ENCODE measurements at places on chromosomes 1 and 21. TPM values are rescaled to one million over a fixed set of nuclear protein-coding genes. Genes with fewer than 3 reads are reported as not detected.

- H3K4me1 ChIP-seq: no peaks in the 10 kb centered on the region
- no peak for DNase-seq
- H3K27ac ChIP-seq: no peak overlapping the region
- no peak overlapping the region for H3K4me3 ChIP-seq
- H3K36me3 ChIP-seq: no peaks in the 10 kb centered on the region
- H3K27me3 ChIP-seq: no peaks in the 10 kb centered on the region
Observed at GRCh38 chr1:64095832-64096231, 107.6 kb upstream of the UBE2U start.

GRCh38 chr1:75745276-75745675 is 20.8 kb downstream of the ACADM start:
- DNase-seq: no peak
- H3K36me3 ChIP-seq: no peaks in the 10 kb centered on the region
- H3K4me3 ChIP-seq: no peak overlapping the region
- no peak overlapping the region for H3K27ac ChIP-seq
- H3K27me3 ChIP-seq: no peaks in the 10 kb centered on the region
- no peaks in the 10 kb centered on the region for H3K4me1 ChIP-seq

DNA sequence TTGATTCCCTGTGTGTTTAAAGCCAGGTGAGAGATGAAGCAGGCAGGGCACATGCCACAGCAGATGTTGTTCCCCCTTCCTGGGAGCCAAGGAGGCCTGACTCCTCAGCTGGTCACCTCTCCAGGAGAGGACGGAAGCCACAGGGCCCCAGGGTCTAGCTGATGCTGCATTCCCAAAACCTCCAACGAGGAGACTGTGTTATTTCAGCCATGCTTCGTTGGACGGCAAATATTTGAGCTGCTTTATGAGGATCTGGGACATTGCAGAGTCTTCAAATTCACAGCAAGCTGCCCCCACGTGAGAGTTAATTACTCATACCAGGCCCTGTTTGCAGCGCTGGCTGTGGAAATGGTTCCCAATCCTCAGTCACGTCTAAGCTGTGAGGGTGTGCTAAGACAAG is 85.3 kb downstream of the CDC7 start:
- no peak for DNase-seq
- no peak overlapping the region for H3K4me3 ChIP-seq
- H3K27me3 ChIP-seq: no peaks in the 10 kb centered on the region
- H3K36me3 ChIP-seq: no peaks in the 10 kb centered on the region

GRCh38 chr1:155182052-155182550 is 8.5 kb downstream of the TRIM46 start:
- no peak overlapping the region for H3K27ac ChIP-seq
- no peaks in the 10 kb centered on the region for H3K27me3 ChIP-seq
- peaks cover 29% of the 10 kb centered on the region for H3K4me1 ChIP-seq
- DNase-seq: peak; percentile 38
- H3K4me3 ChIP-seq: no peak overlapping the region
- H3K36me3 ChIP-seq: no peaks in the 10 kb centered on the region

GRCh38 chr1:77906019-77906545 is 17.7 kb downstream of the NEXN start:
- no peaks in the 10 kb centered on the region for H3K27me3 ChIP-seq
- no peak overlapping the region for H3K27ac ChIP-seq
- H3K4me1 ChIP-seq: no peaks in the 10 kb centered on the region
- no peak for DNase-seq
- no peak overlapping the region for H3K4me3 ChIP-seq

GRCh38 chr1:36693161-36693525 is 210.4 kb upstream of the CSF3R start:
- no peaks in the 10 kb centered on the region for H3K36me3 ChIP-seq
- DNase-seq: no peak
- H3K4me3 ChIP-seq: no peak overlapping the region

DNA sequence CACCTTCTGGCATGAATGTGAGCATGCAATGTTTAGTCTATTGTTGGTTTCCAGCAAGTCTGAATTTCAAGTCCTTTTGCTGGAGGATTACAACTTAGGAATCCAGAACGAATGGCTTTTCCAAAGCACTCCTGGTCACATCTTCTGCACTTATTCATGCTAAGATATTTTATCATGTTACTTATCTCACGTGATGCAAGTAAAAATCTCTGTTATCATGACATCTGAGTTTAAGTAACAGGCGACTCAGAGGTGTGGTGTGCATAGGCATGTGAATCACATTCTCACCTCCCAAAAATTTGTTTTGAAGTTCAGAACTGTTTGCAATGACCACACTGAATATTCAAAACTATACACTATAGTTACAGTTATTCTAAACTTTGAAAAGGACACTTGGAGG is 204.8 kb upstream of the FGGY start:
- H3K4me1 ChIP-seq: no peaks in the 10 kb centered on the region
- no peak overlapping the region for H3K4me3 ChIP-seq
- H3K27ac ChIP-seq: no peak overlapping the region
- no peaks in the 10 kb centered on the region for H3K27me3 ChIP-seq
- H3K36me3 ChIP-seq: no peaks in the 10 kb centered on the region
- DNase-seq: no peak

DNA sequence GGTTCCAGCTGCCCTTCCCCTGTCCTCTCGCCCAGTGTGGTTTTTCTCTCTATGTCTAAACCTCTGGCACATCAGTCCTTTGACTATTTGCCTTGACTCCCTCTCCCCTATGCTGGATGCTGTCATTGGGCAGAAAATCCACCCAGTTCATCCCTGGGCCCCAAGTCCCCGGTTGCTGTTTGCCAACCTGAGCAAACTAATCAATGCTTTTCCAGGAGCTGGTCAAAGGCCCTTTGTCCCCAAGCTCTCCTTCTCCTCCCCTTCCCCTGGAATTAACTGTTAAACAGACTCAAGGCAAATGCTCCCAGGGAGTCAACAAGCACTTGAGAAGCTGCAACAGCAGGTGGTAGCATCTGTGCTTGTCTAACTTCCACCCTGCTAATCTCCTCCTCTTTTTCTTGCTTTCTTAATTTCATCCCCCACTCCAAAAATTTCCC is 102.7 kb downstream of the LMX1A start:
- no peaks in the 10 kb centered on the region for H3K36me3 ChIP-seq
- peaks cover 3% of the 10 kb centered on the region for H3K4me1 ChIP-seq
- no peaks in the 10 kb centered on the region for H3K27me3 ChIP-seq
- H3K4me3 ChIP-seq: no peak overlapping the region
- DNase-seq: no peak
- H3K27ac ChIP-seq: no peak overlapping the region

GRCh38 chr1:8396786-8397406 is 79.0 kb downstream of the SLC45A1 start:
- no peak overlapping the region for H3K4me3 ChIP-seq
- no peaks in the 10 kb centered on the region for H3K36me3 ChIP-seq
- H3K4me1 ChIP-seq: peaks cover 17% of the 10 kb centered on the region
- H3K27me3 ChIP-seq: no peaks in the 10 kb centered on the region
- H3K27ac ChIP-seq: peak overlapping the region; percentile 50

DNA sequence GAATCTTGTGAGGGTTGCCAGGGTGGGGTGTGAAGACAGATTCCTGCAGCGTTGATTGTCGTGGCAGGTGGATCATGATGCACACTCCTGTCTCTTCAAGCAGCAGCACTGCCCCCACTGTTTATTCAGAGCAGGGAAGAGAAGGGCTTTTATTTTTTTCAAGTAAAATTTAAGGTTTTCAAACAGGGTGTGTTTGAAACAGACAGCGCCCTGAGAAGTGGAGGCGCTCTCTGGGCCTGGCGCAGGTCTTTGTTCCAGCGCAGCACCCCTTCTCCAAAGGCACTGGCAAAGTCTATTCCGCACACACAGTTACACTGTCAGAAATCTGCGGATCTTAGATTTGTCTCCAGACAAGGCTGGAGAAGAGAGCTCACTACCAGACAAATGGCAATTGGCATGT is 7.0 kb downstream of the C1orf53 start:
- no peaks in the 10 kb centered on the region for H3K27me3 ChIP-seq
- peaks cover 12% of the 10 kb centered on the region for H3K4me1 ChIP-seq
- H3K36me3 ChIP-seq: no peaks in the 10 kb centered on the region
- no peak overlapping the region for H3K4me3 ChIP-seq

DNA sequence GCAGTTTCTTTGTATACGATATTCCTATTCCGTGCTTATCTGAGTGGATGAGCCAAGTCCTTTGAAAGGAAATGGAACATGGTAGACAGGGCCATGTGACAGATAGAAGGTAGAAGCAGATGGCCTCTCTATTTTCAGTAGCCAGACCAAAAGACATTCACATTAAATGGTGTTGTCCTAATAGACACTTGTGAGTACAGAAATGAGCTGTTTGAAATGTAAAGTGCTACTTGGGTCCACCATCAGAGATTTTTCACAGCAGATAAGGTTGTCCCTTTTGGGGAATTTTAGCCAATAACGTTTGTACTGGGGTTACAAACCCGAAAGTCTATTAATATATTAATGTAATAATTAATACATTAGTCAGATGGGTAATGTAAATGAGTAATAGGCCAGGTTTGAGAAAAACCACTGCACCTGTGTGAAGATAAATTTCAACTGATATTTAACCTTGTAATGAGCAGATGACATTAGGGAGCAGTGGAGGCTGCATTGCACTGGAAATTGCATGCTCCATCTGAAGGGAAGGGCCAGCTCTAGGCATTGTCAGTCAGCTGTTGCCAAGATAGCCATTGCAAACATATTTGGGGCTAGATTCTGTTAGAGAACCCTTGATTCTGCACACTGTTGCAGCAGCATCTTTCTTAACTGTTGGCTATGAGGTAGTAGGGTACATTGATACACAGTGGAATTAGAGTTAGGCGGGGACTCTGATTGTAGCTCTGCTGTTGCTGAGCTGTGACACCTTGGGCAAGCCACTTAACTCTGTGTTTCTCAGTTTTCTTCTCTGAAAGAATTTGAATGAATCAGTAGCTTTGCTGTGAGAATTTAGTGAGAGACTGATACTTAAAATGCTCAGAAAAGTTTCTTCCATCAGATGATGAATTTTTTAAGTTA is 43.8 kb downstream of the FGGY start:
- H3K36me3 ChIP-seq: no peaks in the 10 kb centered on the region
- no peak overlapping the region for H3K27ac ChIP-seq
- H3K27me3 ChIP-seq: no peaks in the 10 kb centered on the region
- H3K4me1 ChIP-seq: no peaks in the 10 kb centered on the region
- H3K4me3 ChIP-seq: no peak overlapping the region
- no peak for DNase-seq

ERICH3 gene
- total RNA-seq: 0.16 TPM

TMPRSS2 gene
- total RNA-seq: 44.9 TPM

CAMK2N1 gene
- total RNA-seq: 3.9 TPM

USH2A gene
- 0.03 TPM for total RNA-seq

All from pancreas (tissue), 10 donors.